ENCODE measurements at places on chromosomes 2 and 18.

DNA sequence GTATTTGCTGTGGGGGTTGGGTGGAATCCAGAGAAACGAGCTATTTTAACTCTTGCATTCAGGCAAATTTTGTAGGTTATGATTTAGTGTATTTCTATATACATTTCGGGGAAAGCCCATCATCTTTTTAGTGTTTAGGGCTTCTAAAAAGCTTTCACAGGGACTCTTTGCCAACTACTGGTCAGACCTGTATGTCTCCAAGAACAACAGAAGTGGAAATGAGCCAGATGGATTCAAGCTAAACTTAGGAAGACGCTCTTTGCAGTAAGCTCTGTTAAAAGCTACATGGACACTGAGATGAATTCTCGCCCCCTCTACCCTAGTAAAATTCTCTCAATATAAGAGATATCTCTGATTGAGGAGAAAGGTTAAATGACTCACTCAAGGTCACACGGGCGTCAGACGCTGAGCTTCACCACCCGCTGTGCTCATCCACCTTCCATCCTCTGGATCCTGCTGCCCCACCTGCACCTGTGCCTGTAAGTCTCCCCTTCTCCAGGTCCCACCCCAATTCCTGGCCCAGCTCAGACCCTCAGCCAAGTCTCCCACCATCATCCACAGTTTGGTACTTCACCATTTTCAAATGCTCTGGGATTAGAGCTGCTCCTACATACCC is 85.6 kb downstream of the MARCHF4 start:
- DNase-seq = no peak

- DNase-seq = no peak
These were observed 157.0 kb downstream of the NYAP2 start for GRCh38 chr2:225556461-225556860.

GRCh38 chr2:207133820-207134519 is 31.8 kb downstream of the KLF7 start:
- DNase-seq = no peak

DNA sequence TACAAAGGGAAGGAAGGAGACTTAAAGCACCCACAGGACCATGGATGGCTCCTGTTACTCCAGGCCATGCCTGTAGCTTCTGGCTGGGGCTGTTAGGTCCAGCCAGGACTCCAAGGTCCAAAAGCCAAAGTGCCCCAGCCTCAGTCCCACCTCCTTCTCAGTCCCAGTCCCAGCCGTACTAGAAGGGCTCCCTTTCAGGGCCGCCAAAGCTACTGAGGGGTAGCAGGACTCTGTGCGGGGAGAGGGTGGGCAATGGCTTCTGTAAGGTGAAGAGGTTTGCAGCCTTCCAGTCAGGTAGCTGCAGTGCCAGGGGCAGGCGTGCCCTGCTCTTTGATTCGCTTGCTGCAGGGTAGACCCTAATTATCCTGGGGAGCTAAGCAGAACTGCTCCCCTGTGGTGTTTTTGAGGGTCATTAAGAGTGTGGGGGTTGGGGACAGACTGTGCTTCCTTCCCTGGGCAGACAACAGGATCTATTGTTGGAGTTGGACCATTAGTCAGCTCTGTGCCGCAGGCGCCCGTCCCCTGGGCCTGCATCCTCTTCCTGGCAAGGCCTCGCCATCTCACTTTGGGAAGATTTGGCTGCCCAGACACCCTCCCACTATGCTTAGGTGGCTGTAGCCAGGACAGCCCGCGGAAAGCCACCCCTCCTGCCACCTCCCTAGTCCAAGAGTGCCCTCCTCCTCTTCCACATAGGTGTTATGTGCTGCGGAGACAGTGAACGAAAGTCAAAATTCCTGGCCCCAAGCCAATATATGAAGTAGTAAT is 118.8 kb downstream of the ZBTB7C start:
- DNase-seq = no peak

GRCh38 chr2:201930831-201931230 is 102.8 kb upstream of the FZD7 start:
- no peak for DNase-seq

DNA sequence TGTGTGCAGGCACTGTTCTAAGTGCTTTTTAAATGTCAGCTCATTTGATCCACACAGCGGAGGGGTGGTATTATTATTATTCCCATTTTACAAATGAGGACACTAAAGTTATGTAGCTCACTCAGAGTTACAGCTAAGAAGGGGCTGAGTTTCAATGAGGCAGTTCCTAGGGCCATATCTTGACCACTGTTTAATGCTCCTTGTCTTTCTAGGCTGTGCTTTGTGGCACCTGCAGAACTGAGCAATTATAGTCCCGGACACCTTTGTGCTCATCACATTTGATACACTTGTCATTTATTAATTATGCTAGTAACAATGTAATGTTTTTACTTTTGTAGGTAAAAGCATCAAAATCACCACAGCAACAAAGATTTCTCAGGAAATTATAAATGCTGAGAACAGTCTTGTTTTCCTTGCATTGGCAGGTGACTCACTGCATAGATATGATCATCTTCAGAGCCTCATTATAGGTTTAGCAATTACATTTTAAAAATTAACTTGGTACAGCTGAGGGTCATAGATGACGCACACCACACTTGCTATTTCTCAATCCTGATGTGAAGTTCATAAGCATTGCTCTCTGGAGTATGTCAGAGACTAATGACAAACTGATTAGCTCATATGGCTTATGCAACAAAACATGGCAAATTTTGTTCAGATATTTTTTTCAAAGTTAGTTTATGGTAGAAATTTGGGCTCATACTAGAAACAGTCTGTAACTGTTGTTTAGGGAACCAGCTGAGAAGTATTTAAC is 366.8 kb downstream of the TGIF1 start:
- no peak for DNase-seq

DNA sequence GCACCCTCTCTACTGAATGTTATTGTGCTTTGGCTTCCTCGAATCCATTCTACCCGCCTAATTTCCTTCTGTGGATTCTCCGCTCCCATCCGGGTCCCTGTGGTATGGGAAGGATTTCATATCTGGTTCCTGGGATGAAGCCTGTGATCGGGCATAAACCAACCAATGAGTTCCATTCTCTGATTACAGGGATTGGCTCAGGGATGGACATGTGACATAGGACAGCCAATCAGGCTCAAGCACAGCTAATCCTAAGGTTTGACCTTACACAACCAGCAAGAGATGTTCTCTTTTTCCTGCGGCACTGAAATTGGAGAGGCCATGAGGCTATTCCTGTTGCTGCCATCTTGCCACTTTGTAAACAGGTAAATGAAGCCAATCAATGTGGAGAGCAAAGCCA is 168.1 kb upstream of the SMAD2 start:
- no peak for DNase-seq

DNA sequence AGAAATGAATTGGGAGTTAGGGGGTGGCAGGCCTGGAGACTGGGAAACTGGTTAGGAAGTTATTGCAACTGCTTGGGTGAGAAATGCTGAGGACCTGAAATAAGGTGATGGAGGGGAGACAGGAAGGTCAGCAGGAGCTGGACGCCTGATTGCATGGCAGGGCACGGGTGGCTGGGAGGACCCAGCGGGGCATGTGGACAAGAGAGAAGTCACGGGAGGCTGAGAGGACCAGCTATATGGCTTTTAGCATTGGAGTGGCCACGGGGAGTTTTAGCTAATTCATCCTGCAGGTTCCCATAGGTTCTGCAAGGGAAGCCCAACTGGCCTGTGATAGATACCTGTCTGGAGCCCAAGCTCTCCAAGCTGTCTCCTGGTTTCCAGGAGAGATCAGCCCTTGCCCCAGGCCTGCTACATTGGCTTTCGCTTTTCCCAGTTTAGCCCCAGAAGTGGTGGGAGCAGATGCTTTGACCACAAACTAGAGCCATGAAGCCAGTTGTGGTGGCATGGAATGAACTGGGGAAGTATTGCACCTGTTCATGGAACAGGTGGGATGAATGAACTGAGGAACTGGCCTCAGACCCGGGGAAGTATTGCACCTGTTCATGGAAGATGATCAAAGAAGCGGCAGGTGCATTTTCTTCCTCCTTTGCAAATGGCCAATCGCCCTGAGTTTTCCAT is 93.6 kb upstream of the TAF1B start:
- no peak for DNase-seq

- no peak for DNase-seq
These were observed 83.4 kb downstream of the RAPH1 start for GRCh38 chr2:203451689-203452088.

GRCh38 chr18:3577281-3577855 is 127.4 kb downstream of the TGIF1 start:
- no peak for DNase-seq

DNA sequence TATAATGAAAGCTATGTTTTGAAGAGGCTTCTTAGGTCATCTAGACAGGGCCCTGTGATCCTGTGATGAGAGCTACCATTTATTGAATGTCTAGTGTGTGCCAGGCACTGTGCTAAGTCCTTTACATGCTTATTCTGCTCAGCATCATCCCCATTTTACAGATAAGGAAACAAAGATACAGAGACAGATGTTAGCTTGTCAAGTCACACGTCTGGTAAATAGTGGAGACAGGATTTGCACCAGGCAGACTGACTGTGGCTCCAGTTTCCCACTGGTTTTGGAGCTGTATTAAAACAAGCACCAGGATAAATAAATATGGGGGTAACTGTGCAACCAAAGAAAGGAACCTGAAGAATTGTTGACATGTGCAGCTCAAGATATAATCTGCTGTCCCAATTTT is 19.2 kb upstream of the EML6 start:
- no peak for DNase-seq

- DNase-seq = no peak
These were observed 899 bp downstream of the RAX start for GRCh38 chr18:59272221-59272888.

GRCh38 chr2:55150834-55151233 is 81.3 kb downstream of the CLHC1 start:
- no peak for DNase-seq

DNA sequence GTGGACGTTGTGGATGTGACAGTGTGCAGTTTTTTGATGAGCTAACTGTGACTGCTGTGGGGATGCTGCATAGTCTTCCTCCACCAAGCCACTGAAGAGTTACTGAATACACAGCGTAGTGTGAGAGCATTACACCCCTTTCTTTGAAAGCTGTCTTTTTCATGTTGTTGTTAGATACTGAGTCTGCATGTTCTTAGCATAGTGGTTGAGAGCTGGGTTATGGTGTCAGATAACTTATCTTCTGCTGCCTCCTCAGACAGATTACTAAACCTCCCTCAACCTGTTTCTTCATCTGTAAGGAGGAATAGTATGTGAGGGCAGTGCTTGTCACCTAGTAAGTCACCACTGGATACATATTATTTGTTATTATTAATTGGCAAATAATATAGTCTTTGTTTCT is 63.2 kb downstream of the CEP192 start:
- no peak for DNase-seq

DNA sequence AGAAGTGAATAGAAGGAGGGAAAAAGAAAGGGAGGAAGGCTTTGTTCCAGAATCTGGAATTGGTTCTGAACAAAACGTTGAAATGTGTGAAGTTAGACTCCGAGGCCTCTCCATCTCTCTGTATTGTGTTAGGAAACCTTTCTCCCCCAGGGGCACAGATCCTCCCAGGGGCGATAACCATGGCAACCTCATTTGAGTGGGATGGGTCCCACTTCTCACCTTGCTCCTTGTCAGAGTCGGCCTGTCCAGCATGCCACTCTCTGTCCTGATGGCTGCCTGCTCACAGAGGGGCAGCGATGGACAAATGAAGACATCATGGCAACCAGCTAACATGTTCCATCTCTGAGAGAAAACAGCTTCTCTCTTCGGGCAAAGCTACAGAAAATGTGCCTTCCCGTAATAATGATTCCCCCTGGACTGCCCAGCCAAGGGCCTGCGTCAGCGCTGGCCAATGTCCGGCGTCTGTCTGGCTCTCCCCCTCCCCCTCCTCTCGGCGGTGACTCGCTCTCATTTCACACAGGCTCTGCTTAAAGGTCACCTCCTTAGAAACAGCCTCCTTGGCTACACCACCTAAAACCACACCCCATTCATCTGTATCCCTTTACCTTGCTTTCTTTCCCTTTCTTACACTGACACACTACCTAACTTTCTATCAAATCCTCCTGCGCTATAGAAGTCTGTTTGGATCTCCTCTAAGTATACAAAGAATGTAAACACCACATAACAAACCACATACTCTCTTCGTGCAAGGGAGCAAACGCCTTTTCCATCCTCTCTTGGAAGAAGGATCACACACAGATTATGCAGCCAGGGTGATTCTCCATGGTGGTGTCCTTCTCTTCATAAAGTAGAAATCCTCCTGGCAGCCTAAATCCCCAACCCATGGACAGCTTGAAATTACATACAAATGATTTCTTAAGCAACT is 32.1 kb upstream of the TTC39C start:
- no peak for DNase-seq

GRCh38 chr2:235670974-235671787 is 177.3 kb downstream of the AGAP1 start:
- DNase-seq = no peak

DNA sequence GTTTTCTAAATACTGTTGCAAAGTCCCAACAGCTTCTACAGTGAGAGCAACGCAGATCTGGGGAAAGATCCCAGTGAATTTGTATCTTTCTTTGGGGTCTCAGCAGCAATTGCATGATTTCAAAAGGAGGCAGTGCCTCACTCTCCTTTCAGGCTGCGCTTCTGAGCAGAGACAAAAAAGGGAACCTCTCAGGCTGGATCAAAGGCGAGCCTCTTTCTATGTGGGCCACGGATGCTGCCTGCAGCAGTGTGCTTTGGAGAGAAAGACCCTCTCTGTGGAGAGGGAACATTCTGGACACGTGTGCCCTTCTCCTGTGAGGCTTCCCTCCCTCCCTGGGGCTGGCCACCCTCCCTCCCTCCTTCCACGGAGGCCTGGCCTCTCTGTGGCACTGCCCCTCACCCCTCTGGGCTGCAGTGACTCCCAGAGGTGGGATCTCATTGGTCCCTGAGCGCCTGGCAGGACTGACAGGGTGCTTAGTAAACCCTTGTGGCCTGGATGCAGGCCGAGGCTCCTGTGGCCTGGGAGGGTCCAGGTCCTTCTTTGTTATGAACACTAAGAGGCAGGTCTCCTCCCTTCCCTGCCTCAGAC is 21.6 kb upstream of the PDIA6 start:
- DNase-seq = no peak

- no peak for DNase-seq
These were observed 101.0 kb upstream of the CERS6 start for GRCh38 chr2:168355121-168355520.

GRCh38 chr2:191790737-191791136 is 56.2 kb downstream of the CAVIN2 start:
- no peak for DNase-seq

DNA sequence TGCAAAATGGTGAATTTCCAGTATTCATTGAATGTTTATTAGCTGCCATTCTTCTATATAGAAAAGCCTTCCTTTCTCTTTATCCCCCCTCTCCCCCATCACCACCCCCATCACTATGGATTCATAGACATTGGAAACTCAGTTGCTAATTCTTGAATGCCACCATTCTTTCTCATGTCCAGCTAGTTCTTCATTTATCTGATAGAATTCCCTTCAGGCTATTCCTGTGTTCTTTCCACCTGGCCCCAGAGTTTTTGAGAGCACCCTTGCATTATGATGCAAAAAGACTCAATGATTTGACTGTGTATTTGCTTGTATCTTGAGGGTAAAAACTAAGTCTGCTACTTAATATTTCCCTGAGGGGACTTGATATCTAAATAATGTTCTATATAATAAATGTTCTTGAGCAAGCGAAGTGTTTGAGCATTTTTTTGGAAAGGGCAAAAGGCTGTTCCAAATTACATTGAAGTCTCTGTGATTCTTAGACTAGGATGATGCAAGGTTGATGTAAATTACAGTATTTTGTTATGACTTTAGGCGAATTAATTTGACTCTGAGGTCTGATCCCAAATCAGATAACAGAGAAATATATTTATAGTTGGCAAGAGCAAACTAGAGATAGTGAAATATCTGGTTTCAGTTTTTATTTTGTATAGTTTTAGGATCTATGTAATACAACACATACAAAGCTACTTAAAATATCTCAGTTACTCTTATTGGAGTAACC is 18.8 kb upstream of the SOS1 start:
- no peak for DNase-seq

Measured in stimulated activated CD4-positive, alpha-beta T cell treated with anti-CD3 and anti-CD28 coated beads, TNF-alpha, amount 100 ng/mL, for 4 hours (primary cell).